Stimulated activated CD4-positive, alpha-beta T cell treated with anti-CD3 and anti-CD28 coated beads, Interleukin-2, amount 100 ng/mL, for 24 hours (primary cell): ENCODE measurements at places on chromosomes 4 and X.

GRCh38 chr4:47390428-47391125, 72.9 kb downstream of the COMMD8 start:
- DNase-seq, result no peak

DNA sequence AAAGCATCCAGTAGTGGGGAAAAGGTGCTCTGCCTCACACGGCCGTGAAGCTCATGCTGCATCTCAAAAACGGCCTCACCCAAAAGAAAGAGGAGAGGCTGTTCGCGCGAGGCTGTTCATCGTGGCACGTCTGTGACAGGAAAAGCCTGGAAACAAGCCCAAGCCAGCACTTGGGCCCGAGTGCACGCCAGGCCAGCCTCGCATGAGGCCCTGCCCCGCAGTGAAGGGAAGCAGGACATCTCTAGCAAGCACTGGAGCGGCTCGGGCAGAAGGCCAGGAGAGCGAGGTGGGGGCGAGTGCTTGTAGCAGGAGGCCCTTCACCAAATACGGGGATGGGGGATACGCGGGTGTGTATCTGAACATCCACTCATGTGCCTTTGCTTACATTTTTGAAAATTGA, 39.9 kb upstream of the MXD4 start:
- no peak for DNase-seq

DNA sequence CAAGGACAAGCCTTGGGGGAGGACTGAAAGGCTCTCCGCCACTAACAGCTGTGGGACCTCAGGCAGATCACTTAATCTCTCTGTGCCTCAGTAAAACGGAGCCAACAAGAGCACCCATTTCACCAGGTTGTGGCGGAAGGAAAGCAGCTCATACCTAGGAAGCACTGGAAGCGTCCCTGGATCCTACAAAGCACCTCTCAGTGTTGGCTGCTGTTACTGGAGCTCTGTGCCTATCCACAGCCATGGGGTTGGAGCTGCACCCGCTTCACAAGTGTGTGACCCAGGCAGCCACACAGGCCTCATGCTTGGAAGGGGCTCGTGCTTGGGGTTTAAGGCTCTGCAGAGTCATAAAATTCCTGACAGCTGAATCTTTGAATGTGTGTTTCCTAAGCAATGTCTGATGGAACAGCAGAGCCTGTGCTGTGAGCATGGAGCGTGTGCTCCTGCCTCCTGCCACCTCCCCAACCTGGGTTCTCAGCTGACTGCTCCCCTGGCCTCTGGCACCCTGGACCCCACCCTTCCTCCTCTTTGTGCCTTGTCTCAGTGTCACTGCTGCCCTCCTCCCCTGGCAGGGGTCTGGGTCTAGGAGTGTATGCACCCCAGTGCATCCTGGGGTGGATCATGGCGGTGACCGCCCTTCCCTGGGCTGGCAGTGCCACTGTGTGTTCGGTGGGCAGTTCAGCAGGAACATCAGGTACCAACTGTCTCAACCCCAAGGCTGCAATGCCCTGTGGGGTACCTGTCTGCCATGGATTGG, 14.4 kb upstream of the MAN2B2 start:
- no peak for DNase-seq

DNA sequence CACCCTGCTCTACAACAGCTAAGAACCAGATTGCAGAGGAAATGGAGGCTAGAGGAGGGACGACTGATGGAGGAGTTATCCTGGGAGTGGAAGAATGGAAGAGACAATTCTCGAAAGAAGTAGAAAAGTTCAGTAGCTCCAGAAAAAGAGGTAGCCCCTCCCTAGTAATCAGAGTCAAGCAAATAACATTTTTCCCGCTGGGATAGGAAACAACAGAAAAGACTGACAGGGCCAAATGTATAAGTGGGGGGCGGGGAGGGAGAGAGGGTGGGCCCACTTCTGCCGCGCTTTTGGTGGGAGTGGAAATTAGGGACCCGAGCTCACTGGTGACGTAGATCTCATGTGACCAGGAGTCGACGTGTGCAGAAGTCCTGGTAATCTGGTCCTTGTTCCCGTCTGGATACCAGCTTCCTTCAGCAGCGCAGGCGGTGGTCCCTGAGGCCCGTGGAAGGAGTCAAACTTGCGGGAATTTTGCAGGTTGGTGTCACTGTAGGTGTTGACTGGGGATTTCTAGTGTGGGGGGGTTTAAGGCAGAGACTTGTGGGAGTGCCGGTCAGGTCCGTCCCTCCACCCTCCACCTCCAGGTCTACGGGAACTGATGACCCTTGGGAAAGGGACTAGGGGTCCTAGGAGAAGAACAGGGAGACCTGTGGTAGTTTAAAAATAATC, at the start of gene TCEAL9:
Gene TCEAL9 (plus strand): TSS at position 377 of the 669 bp plus-strand sequence. CDS start 1,179 bp downstream, outside the sequence.
- DNase-seq, result no peak

- DNase-seq, result no peak
These were observed 24.6 kb upstream of the FGFR3 start for GRCh38 chr4:1768367-1769034.

DNA sequence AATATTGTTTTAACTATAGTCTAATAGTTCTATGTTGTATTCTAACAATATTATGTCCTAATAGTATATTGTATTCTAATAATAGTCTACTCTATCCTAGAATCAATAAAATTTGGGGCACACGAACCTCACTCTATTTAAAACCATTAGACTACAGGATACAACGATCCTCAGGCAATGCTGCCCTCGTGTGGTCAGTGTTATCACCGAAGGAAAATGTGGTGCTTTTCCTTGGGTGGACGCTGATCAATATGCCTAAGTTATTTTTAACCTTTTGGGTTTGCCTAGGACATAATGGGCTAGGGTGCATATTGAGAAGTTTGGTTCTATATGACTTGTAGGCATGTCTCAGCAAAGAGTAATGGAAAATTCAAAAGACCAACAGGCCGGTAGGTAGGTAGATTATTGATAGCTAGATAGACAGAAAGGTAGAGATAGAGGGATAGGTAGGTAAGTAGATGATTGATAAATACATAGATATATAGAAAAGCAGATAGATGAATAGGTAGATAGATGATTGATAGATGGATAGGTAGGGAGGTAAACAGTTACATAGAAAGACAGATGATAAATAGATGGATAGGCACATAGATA, 75.1 kb downstream of the PRKX start:
- DNase-seq, result peak; percentile 28

GRCh38 chr4:21901831-21902230, 46.7 kb downstream of the KCNIP4 start:
- DNase-seq, result no peak

- no peak for DNase-seq
These were observed 18.0 kb upstream of the CYP2U1 start for GRCh38 chr4:107913283-107913899.

DNA sequence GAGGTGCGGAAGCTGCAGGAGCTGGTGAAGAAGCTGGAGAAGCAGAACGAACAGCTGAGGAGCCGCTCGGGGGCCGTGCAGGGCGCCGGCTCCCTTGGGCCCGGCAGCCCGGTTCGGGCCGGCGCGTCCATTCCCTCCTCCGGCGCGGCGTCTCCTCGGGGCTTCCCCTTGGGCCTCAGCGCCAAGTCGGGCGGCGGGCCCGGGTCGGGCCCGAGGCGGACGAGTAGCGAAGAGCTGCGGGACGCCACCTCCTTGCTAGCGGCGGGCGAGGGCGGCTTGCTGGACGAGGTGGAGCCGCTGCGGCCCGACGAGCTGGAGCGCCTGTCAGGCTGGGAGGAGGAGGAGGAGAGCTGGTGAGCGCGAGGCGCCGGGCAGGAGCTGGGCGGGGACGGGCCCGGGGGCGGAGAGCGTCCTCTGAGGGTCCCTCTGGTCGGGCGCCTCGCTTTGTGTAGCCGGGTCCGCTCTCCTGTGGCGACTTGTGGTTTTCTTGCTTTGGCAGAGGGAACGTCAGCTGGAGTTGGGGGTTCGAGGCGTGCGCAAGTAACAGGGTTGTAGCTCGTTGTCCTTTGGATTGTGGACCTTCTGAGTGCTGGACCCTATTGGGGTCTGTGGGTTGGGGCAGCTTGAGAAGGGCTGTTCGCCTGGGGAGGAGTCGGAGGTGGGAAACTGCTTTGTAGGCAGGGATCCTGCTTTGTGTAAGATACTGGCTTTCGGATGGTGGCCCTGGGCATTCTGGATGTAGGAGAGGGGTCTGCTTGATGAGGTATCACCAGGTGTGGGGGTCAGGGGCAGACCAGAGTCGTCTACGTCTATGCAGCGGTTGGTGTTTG, 662 bp downstream of the SLAIN2 start:
- peak; percentile 52 for DNase-seq

- DNase-seq, result no peak
These were observed 42.4 kb upstream of the MCF2 start for GRCh38 chrX:139750390-139750789.

DNA sequence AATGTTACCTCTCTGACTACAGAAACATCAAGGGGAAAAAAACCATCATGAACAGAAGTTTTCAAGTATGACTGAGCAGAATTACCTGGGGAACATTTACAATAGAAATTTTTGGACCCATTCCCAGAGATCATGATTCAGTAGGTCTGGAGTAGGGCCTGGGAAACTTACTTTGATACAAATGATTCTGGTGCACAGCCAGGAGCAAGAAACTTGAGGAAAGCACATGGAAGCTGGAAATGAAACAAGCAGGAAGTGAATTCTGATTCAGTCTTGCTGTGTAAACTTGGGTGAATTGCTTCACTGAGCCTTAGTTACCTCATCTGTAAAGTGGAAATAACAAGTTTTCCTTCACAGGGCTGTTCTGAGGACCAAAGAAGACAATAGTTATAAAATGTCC, 192.5 kb upstream of the TAPT1 start:
- DNase-seq, result no peak

GRCh38 chrX:18389966-18390365, 35.4 kb upstream of the CDKL5 start:
- no peak for DNase-seq

GRCh38 chr4:77185686-77186085, 28.7 kb downstream of the CCNG2 start:
- DNase-seq, result no peak

- DNase-seq, result peak; percentile 48
These were observed at the start of gene COL25A1 for GRCh38 chr4:109302361-109303139. TSS of gene COL25A1 (minus strand) at chr4:109302658.

- no peak for DNase-seq
These were observed 449.8 kb downstream of the INPP4B start for GRCh38 chr4:142396279-142396678.

- peak; percentile 78 for DNase-seq
These were observed 196.4 kb upstream of the C1QTNF7 start for GRCh38 chr4:15231265-15232091.

DNA sequence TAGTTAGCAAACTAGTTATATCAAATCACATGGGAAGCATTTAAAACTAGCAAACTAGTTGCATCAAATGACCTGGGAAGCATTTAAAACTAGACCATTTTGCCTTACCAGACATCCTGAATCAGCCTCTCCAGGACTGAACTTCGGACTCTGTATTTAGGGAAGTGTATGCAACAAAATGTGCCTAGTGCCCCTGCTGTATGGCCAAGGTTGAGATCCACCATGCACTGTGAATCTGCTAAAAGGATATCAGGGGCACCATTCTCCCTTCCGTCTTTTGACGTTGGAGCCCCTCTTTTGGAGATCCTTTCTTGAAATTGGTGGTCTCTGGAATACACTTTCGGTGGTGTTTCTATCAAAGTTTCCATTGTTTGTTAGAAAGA, 49.5 kb downstream of the CCNI start:
- no peak for DNase-seq

DNA sequence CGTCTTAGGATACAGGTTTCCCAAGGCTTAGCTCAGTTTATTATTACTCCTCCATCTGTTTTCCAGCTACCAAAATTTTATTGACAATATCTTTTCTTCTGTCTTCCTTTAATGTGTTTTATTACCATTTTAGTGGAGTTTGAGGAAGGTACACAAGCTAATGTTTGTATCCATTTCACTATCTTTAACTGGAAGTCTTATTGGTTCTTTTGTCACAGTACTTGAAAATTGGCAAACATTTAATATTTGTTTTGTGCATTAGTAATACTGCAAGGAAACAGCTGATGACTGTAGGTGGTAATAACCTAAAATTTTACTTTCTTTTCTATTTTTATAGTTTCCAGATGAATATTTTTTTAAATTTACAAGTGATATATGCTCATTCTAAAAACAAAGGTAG, 9.3 kb upstream of the ARL9 start:
- no peak for DNase-seq

GRCh38 chr4:16819652-16820051, 78.8 kb downstream of the LDB2 start:
- DNase-seq, result no peak

DNA sequence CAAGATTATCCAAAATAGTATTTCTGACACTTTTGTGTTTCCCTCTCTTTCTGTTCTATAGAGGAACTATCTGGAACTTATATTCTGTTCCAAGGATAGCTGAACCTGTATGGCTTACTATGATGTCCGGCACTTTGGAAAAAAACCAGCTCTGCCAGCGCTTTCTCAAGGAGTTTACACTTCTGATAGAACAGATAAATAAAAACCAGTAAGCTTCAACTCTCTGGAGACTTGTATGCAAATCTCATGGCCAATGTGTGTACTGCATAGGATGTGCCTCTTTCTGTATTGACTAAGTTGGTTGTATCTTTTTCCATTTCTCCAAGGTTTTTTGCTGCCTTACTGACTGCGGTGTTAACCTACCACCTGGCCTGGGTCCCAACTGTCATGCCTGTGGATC, 92.5 kb downstream of the FNIP2 start:
- DNase-seq, result no peak

- no peak for DNase-seq
These were observed 155.5 kb upstream of the MXRA5 start for GRCh38 chrX:3501833-3502535.

GRCh38 chrX:111095974-111096895, at the start of gene PAK3:
TSS of gene PAK3 (plus strand) at chrX:111096191. CDS start at chrX:111123104, 26,913 bp downstream.
- DNase-seq, result peak; percentile 19

DNA sequence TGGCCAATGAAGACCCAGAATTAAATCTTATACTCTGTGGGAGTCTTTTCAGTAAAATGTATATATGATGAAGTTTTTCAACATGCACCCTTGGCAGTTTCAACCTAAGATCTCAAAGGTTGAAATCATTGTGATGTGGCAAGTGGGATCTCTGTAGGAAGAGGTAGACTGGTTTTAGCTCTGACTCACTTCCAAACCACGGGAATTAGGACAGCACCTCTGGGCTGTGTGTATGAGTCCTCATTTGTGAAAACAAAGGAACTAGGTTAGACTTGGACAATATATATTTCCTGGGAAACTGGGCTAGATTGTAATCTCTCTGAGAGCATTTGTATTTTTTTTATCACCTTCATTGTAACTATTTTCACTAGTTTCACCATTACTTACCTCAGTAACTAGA, 333.0 kb downstream of the ADGRL3 start:
- no peak for DNase-seq
